Stimulated activated CD8-positive, alpha-beta memory T cell treated with anti-CD3 and anti-CD28 coated beads, Interleukin-2, amount 100 ng/mL, for 48 hours (primary cell): ENCODE measurements at places on chromosomes 11 and 22.

GRCh38 chr11:47617417-47617809 lies 23.2 kb upstream of the C1QTNF4 start:
- DNase-seq, result no peak

- no peak for DNase-seq
These were observed 2.5 kb upstream of the EPS8L2 start for GRCh38 chr11:703506-703905.

DNA sequence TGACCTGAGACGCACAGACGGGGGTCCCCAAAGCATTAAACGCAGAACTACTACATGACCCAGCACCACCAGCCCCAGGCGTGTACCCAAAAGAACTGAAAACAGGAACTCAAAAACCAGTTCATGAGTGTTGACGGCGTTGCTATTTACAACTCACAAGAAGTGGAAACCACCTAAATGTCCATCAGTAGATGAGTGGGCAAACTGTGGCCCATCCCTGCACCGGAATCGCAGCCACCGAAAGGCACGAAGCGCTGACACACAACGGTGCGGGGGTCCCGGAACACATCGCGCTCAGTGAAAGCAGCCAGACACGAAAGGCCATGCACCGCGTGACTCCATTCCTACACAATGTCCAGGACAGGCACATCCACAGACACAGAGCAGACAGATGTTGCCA lies 79.2 kb downstream of the TRMU start:
- no peak for DNase-seq

DNA sequence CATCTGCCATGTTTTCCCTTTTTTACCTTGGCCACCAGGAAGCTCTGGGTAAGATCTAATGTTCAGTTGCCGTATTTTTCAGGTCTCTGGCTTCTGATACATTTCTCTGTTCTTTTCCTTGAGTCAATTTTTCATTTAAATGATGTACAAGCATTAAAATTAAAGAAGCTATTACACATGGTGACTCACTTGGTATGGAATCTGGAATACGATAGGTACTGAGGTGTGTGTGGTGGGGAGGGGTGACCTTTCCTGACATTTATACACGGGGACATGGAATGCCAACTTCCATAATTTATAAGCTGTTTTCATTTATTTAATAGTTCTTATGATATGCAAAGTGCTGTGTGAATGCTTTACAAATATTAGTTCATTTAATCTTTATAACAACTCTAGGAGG lies 47.8 kb upstream of the ALX4 start:
- no peak for DNase-seq

GRCh38 chr22:24146194-24146616 lies 35.1 kb upstream of the SUSD2 start:
- no peak for DNase-seq

DNA sequence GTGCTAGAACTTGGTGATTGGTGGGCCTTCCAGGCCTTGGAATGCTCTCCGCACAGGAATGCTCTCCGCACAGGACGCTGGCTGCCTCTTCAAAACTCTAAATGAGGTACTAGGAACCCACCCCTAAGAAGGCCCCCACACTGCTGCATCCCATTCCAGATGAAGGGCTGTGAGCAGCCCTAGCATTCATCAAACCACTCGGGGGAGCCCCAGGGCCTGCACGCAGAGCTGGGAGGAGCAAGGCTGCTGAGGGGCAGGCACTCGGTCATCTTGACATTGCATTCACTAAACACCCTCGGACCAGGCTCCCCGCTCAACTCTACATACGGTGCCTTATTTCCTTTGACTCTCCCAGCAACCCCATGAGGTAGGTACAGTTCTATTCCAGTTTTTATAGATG lies 49.2 kb upstream of the EMID1 start:
- no peak for DNase-seq

DNA sequence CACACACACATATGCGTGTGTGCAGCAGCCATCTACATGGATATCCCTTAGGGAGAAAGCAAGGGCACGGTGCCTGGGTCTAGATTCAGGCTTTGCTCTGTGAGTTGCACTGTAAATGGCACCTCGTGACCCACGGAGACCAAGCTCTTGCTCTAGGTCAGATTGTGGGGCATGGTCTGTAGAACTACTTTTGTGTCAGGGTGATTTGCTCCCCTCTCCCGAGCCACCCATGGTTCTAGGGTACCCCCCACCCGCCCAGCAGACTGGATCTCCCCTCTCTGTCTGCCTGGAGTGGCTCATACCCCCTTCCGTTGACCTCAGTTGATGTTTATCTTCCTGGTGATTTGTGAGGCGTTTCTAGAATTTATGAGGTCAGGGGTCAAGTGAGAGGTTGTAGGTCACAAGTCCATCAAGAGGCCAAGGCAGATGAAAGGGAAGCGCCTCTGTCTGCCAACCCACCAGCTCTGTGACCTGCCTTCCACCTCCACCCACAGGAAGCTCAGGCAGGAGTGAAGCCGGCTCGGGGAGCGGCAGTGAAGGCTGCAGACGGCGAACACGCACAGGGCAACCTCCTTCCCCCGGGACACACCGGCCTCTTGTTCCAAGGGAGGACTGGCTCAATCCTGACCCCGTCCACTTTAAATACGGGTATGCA lies 76.2 kb upstream of the TTLL12 start:
- DNase-seq, result peak; percentile 14

DNA sequence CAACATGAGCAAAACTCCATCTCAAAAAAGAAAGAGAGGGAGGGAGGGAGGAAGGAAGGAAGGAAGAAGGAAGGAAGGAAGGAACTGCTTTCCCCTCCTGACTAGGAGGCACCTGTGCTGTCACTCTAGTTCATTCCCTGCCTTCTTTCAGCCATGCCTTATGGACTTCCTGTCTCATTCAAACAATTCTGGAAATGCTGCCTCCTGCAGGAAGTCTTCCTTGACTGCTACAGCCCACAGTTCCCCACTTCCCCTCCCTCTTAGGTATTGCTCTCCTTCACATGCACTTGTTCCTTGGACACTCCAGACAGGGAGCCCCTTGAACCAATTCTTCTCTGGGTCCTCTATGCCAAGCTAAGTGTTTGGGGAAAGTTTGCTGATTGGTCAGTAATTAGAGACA lies 31.6 kb upstream of the WNT11 start:
- no peak for DNase-seq

GRCh38 chr22:22417495-22418162 lies 90.9 kb downstream of the ZNF280B start:
- DNase-seq, result no peak

- no peak for DNase-seq
These were observed at the start of gene RTN4RL2 for GRCh38 chr11:57460022-57460757. Gene RTN4RL2 (plus strand): TSS chr11:57460528. CDS start chr11:57460866, 338 bp downstream.

GRCh38 chr22:38228873-38229740 lies 27.3 kb downstream of the MAFF start:
- no peak for DNase-seq

GRCh38 chr11:45750439-45750838 lies 54.5 kb upstream of the SLC35C1 start:
- no peak for DNase-seq

GRCh38 chr11:35786188-35786587 lies 123.6 kb downstream of the TRIM44 start:
- no peak for DNase-seq

DNA sequence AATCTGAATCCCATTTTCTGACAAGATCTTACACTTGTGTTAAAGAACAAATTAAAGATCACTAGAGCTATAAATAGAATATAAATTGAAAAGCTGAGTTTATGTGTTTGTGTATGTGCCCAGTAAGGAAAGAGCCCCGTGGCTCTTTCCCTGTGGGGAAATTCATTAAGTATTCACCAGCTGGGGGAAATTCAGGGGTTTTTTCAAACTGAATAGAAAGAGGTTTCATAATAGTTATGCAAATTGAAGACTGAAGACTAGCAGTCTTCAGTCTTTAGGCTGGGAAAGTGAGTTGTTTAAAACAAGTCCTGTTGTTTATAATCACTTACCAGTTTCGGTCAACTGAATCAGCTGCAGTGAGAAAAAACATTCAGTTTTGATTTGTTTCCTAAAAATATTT lies 11.3 kb upstream of the MS4A7 start:
- DNase-seq, result no peak

DNA sequence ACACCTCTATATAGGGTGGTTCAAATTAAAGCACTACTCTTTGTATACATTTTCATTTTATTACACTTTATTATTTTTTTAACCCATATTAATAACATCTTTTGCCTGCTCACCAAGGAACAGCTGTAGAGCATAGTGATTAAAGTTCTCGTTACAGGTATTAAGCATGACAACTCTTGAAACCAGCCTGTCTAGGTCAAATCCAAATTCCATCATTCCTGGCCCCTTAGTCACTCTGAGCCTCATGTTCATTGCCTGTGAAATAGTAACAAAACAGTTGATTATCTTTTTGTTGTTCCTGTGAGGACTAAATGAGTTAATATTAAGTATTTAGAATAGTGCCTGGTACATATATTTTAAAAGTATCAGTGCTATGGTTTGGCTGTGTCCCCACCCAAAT lies 334.5 kb downstream of the RAB38 start:
- no peak for DNase-seq

GRCh38 chr11:117907276-117908108 lies 21.7 kb downstream of the TMPRSS13 start:
- DNase-seq, result peak; percentile 74

- no peak for DNase-seq
These were observed 597.5 kb downstream of the BRD1 start for GRCh38 chr22:49230194-49230577.

- no peak for DNase-seq
These were observed 37.8 kb upstream of the CELSR1 start for GRCh38 chr22:46574993-46575910.

DNA sequence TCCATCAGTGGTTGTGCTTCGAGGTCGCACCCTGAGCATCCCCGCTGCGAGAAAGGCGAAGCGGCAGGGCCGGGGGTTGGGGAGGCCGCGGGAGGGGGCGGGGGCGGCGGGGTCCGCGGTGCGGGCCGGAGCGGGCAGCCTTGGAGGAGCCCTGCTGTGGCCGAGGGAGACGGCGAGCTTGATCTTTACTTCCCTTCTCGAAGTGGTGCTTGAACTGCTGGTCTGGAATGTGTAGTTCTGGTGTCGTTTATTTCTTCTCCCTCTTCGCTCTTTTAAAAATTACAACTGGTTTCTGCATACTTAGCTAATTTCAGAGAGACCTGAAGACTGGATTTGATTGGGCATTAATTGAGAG lies 1.1 kb downstream of the APLP2 start:
- no peak for DNase-seq

DNA sequence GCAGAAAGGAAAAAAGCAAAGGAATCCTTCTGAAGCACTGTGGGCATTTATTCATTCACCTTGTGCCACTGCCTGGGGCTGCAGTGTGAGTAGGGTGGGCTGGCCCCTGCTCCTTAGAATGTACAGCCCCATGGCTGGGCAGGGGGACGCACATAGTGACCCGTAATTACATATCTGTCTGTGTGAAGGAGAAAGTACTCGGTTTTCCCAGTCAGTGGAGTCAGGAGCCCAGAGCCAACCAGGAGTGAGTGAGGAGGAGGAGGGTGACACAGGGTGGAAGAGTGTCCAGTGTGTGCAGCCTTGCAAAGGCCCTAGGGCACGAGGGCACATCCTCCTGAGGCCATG lies 91.9 kb downstream of the CDKN1C start:
- DNase-seq, result no peak

DNA sequence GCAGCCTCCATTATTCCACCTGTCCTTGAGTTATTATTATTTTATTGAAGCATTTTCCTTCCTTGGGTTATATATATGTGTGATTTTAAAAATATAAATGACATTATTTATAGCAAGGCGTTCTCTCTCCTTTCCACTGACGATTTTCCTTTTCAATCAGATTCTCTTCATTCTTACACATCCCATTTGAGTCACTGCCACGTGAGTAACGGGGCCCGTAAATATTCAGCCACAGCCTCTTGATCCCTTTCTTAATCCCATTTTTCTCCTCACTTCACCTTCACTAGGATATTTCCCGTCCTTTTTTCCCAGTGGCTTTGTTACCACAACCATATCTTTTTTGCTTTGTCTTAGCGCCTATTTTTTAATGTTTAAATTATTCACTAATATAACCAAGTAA lies 396.2 kb downstream of the NTM start:
- no peak for DNase-seq

- no peak for DNase-seq
These were observed 84.0 kb upstream of the PITPNB start for GRCh38 chr22:28002863-28003565.

- no peak for DNase-seq
These were observed 1309.7 kb downstream of the LRRC4C start for GRCh38 chr11:40149721-40150120.

DNA sequence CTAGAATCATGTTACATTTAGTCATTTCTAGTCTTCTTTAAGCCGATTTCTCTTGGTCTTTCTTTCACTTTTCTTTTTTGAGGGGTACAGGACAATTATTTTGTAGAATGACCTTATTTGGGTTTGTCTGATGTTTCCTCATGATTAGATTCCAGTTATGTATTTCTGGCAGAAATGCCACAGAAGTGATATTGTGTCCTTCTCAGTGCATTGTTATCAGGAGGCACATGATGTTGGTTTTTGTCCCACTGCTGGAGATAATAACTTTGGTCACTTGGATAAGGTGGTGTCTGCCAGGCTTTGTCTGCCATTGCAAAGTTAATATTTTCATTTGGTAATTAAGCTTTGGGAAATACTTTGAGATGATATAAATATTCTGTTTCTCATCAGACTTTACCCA lies 100.3 kb downstream of the RRM1 start:
- DNase-seq, result no peak

DNA sequence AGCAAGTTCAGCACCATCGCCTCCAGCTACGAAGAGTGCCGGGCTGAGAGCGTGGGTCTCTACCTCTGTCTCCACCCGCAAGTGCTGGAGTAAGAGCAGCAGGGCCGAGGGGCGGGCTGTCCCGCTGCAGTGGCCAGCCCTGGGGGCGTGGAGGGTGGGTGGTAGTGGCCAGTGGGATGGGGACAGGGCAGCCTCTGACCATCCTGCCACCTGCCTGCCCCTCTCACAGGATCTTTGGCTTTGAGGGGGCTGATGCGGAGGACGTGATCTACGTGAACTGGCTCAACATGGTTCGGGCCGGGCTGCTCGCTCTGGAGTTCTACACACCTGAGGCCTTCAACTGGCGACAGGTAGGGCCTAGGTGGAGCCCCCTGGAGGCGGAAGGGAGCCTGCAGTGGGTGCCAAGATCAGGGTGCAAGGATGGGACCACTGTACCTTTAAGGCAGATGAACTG lies 15.0 kb upstream of the BBS1 start:
- DNase-seq, result no peak
